ENCODE measurements at places on chromosomes 4 and X.

- DNase-seq, result no peak
Measured at GRCh38 chr4:119823045-119823444, 194.4 kb upstream of the PDE5A start.

GRCh38 chrX:1462596-1463251, 10.0 kb upstream of the ASMTL start:
- DNase-seq, result no peak

GRCh38 chrX:153816831-153817690, 13.3 kb downstream of the PDZD4 start:
- DNase-seq, result no peak

DNA sequence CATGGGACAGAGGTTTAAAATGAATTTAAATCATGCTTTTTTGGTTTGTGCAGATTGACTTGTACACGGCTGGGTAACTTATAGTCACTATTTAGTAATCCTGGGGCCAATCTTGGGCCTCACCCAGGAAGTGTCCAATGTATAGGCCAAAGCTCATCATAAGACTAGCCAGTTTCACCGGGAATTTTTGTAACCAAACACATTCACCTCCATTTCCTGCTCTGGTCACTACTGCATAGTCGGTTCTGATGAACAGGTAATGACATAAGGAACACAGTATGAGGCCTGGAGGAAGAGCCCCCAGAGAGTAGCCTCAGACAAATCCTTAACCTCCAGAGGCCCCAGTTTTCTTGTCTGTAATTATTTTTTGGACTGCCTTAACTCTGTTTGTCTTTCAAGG, 81.9 kb downstream of the HPRT1 start:
- DNase-seq, result no peak

GRCh38 chrX:42241421-42241820, 318.1 kb upstream of the CASK start:
- DNase-seq, result no peak

DNA sequence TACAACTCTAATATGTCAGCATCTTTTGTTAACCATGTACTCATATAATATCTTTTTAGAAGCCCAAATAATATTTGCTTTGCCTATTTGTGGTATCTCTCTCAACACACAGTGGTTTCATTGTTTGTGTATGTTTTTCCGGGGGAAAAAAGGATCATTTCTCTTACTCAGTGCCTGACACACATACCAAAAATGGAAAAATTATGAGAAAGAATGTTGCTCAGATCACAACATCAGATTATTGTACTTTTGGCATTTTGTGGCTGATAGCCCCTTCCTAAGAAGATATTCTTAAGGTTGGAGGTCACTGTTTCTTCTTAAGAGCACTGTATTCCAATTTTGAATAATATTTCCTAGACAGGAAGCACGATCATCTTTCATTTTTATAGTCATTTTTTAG, 93.6 kb downstream of the PDLIM5 start:
- DNase-seq, result no peak

DNA sequence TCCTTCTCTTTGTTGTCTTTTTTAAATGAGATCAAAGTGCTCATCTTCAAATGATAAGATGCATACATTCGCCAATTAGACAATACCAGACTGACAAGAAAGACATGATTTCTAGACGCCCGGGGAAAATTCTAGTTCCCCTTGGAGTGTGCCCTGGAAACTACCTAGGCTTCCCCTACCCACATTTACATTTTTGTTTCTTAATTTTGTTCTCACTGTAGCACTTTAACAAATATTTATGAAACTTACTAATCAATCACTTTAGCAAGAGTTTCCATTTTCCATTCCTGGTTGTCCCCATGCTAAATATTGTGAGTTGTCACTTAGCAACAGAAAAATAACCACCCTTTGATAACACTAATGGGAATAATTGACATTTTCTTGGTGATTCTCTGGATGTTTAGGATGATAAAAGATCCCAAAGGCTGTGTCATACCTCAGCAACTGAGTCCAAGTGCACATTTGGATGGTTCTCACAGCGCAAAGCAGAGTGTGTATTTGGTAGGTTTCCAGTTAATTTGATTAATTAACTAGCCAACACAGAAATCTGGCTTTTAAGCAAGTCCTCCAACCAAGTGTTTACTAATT, 69.6 kb downstream of the FGFBP1 start:
- DNase-seq, result no peak

DNA sequence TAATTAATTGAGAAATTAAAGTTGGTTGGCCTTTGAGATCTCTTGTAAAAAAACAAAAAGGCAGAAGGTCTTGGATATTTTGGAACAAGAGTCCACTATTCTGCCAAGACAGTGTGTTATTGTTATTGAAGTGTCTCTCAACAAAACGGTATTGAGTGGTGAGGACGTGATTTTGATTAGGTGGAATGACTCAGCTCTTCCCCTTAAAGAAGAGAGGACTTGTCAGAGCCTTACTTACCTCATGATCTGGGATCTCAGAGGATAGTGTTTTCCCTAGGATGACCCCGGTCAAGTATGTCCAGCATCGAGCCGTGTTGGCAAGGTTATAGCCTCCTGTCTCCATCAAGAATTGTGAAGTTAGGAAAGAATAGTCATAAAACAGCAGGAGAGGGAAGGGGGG, 110.9 kb downstream of the HDAC8 start:
- no peak for DNase-seq

DNA sequence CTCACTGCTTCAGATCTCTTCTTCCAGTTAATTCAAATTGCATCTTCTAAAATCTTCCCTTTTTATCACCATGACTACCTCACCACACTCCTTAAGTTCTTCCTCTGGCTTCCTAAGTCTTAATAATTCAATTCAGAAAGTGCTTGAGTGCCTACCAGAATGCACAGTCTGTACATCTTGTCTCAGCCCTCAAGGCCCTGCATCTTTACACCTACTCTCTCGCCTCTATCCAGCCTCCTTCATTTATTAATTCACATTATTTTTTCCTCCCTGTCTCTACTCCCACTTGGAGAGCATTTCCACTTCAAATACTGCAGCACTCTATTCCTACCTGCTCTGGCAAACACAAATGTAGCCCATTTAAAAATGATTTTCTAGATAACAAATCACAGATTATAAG, 90.5 kb downstream of the MAPK10 start:
- DNase-seq, result peak; percentile 22

- no peak for DNase-seq
Measured at GRCh38 chr4:79017481-79017880, 78.2 kb upstream of the PAQR3 start.

DNA sequence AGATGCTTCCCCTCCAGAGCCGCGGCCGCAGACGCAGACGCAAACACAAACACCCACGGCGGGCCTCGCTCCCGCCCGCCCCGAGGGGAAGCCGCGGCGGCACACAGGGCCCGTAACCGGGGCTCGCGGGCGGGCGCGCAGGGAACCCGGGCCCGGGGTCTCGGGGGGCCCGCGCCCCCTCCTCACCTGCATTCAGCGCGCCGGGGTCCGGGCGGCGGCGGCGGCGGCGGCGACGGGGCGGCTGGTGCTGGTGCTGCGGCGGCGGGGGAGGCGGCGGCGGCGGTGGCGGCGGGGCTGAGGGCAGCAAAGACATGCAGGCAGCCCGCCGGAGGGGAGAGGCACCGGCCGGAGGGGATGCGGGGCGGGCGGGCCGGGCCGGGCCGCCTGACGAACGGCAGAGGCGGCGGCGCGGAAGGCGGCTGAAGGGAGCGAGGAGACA, 255 bp upstream of the CNOT6L start:
- no peak for DNase-seq

- DNase-seq, result no peak
Measured at GRCh38 chrX:69136546-69137331, 28.5 kb downstream of the PJA1 start.

DNA sequence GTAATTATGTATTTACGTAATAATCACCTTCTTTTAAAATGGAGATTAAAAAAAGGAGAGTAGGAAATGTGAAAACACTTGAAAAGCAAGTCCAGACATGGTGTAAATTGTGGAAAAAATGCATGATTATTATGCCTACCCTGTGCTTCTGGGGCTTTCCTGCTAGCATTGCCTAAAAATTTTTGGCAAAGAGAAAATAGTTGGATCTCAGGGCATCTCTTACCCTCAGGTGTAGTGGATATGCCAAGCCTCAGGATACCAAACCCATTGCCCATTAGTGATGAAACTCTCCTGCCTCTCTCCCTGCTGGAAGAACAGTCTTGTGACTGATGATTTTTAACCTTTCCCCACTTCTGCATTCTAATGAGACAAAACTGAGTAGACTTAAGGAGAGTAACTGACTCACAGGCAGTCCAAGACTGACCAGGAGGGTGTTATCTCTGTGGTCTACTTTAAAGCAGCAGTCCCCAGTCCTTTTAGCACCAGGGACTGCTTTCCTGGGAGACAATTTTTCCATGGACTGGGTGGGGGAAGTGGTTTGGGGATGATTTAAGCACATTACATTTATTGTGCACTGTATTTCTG, 174.6 kb downstream of the ZNF330 start:
- DNase-seq, result no peak

All from caudate nucleus (tissue), 63 donors.